ENCODE measurements at places on chromosomes 7 and 10. TPM values are rescaled to one million over a fixed set of nuclear protein-coding genes. Genes with fewer than 3 reads are reported as not detected.
A peak's percentile ranks its signal among the peaks of the same experiment; 100 is the strongest.

The DNAH11 gene
- under 0.01 TPM for total RNA-seq

The CNTNAP2 gene
- total RNA-seq: not detected

The CALCR gene
- total RNA-seq: not detected

The MBLAC1 gene
- total RNA-seq: 0.72 TPM

- DNase-seq: no peak
- H3K4me1 ChIP-seq: no peaks in the 10 kb centered on the region
- no peak overlapping the region for H3K4me3 ChIP-seq
- H3K27me3 ChIP-seq: no peaks in the 10 kb centered on the region
- H3K27ac ChIP-seq: no peak overlapping the region
Measured at GRCh38 chr7:81993186-81993585, 223.3 kb upstream of the HGF start.

DNA sequence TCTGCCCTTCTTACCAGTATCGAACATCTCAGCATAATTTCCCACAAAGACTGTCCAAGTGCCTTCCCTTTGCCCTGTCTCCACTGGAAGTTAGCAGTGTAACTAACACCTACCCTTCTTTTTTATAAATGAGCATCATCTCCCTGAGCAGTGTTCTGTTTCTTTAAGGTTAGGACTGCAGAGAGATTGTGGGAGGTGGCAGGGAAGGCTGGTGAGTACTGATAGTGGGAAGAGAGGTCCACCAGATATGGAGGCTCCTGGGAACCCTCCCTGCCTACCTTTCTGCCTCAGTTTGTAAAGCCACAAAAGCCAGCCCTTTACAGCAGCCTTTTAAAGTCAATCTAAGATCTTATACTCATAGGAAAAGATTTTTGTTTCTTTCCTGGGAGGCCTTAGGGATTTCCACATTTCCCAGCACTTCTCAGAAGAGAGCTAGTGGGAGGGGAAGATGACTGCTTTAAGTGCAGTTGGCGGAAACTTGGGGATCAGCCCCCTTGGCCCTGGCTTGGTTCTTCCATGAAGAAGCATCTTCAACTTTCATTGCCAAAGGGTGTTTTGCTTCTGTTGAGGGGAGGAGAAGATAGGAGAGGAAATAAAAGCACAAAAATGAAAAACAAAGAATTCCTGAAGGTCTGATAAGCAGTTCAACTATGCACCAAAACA lies 36.6 kb upstream of the CALD1 start:
- H3K27ac ChIP-seq: peak overlapping the region; percentile 95
- no peaks in the 10 kb centered on the region for H3K36me3 ChIP-seq
- H3K4me3 ChIP-seq: no peak overlapping the region

GRCh38 chr7:70763961-70764691 lies 367.8 kb upstream of the GALNT17 start:
- no peaks in the 10 kb centered on the region for H3K4me1 ChIP-seq
- H3K27me3 ChIP-seq: no peaks in the 10 kb centered on the region
- DNase-seq: no peak

DNA sequence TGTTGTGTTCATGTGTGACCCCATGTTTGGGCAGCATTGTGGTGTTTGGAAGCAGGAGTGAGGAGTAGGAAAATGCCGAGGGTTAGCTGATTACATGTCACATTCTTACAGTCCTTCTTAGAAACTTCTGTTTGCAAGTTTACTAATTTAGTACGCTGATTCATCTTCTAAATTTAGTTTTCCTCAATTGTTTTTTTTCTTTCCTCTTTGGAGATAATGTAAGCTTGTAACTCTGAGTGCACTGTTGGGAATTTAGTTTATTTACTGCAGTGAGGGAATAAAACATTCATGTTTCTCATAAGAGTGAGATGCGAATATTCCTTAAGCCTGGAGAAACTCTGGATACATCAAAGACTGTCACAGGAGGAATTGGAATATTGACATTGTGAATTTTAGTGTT lies 135.0 kb downstream of the NT5C2 start:
- peak; percentile 64 for DNase-seq
- H3K4me3 ChIP-seq: no peak overlapping the region
- no peaks in the 10 kb centered on the region for H3K27me3 ChIP-seq
- peaks cover 15% of the 10 kb centered on the region for H3K4me1 ChIP-seq

- peak overlapping the region; percentile 7 for H3K27ac ChIP-seq
- H3K4me1 ChIP-seq: peaks cover 74% of the 10 kb centered on the region
- H3K4me3 ChIP-seq: no peak overlapping the region
- DNase-seq: no peak
Measured at GRCh38 chr10:79181698-79182521, 113.1 kb downstream of the ZMIZ1 start.

DNA sequence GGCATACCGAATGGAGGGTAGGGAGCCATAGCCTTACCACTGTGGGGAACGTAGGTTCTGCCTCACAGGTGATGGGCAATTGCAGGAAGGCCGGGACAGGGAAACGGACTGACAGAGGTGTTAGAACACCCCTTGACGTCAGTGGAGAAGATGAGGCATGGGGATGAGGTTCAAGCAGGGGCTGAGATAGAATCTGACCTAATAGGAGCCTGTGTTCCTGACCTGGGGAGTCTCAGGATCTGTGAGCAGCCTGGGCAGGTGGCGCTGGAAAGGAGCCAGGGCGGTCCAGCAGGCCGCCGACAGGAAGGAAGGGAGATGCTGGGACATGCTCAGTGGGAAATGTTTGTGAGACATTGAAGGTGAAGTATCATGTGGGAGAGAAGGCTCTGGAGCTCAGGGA lies 109.4 kb downstream of the WDFY4 start:
- H3K4me1 ChIP-seq: no peaks in the 10 kb centered on the region
- no peak overlapping the region for H3K27ac ChIP-seq
- no peak overlapping the region for H3K4me3 ChIP-seq
- peaks cover 14% of the 10 kb centered on the region for H3K27me3 ChIP-seq
- DNase-seq: no peak

GRCh38 chr10:78716043-78716660 lies 352.6 kb upstream of the ZMIZ1 start:
- peaks cover 12% of the 10 kb centered on the region for H3K4me1 ChIP-seq
- DNase-seq: no peak
- no peaks in the 10 kb centered on the region for H3K36me3 ChIP-seq
- no peak overlapping the region for H3K27ac ChIP-seq

DNA sequence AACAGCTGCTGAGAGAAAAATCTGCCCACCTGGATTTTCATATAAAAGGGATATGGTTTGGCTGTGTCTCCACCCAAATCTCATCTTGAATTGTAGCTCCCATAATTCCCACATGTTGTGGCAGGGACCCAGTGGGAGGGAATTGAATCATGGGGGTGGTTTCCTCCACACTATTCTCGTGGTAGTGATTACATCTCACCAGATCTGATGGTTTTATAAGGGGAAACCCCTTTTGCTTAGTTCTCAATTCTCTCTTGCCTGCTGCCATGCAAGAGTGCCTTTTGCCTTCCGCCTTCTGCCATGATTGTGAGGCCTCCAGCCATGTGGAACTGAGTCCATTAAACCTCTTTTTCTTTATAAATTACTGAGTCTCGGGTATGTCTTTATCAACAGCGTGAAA lies 20.8 kb upstream of the MKI67 start:
- DNase-seq: no peak
- H3K4me3 ChIP-seq: no peak overlapping the region
- no peaks in the 10 kb centered on the region for H3K36me3 ChIP-seq
- H3K27me3 ChIP-seq: peaks cover 7% of the 10 kb centered on the region
- no peak overlapping the region for H3K27ac ChIP-seq
- H3K4me1 ChIP-seq: peaks cover 2% of the 10 kb centered on the region

- peaks cover 52% of the 10 kb centered on the region for H3K4me1 ChIP-seq
- no peak overlapping the region for H3K4me3 ChIP-seq
- peak overlapping the region; percentile 71 for H3K27ac ChIP-seq
- DNase-seq: no peak
- peaks cover 3% of the 10 kb centered on the region for H3K36me3 ChIP-seq
Measured at GRCh38 chr7:2811476-2812113, 32.5 kb downstream of the GNA12 start.

- no peaks in the 10 kb centered on the region for H3K36me3 ChIP-seq
- H3K27me3 ChIP-seq: no peaks in the 10 kb centered on the region
Measured at GRCh38 chr10:10403762-10404161, 613.9 kb upstream of the CELF2 start.

DNA sequence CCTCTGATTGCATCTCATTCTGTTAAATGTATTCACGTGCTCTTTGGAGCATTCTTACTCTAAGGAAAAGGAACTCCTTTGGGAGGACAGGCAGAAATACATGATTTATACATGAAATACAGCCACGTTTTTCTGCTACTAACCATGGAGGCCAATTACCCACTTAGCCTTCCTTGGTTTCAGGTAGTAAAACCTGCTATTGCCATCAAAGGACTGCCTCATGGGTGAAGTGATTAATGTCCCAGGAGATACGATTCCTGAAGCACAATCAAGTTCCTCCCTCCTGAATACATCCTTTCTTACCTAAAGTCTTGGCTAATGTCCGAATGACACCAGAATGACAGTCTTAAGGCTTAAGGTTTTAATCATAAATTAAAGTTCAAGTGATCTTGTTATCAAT lies 58.5 kb upstream of the PIK3CG start:
- peaks cover 4% of the 10 kb centered on the region for H3K27me3 ChIP-seq
- H3K27ac ChIP-seq: no peak overlapping the region
- H3K4me1 ChIP-seq: no peaks in the 10 kb centered on the region
- DNase-seq: no peak

GRCh38 chr7:114703677-114704076 lies 218.2 kb upstream of the MDFIC start:
- H3K27ac ChIP-seq: no peak overlapping the region
- H3K36me3 ChIP-seq: no peaks in the 10 kb centered on the region
- no peak overlapping the region for H3K4me3 ChIP-seq
- H3K27me3 ChIP-seq: no peaks in the 10 kb centered on the region
- H3K4me1 ChIP-seq: no peaks in the 10 kb centered on the region

DNA sequence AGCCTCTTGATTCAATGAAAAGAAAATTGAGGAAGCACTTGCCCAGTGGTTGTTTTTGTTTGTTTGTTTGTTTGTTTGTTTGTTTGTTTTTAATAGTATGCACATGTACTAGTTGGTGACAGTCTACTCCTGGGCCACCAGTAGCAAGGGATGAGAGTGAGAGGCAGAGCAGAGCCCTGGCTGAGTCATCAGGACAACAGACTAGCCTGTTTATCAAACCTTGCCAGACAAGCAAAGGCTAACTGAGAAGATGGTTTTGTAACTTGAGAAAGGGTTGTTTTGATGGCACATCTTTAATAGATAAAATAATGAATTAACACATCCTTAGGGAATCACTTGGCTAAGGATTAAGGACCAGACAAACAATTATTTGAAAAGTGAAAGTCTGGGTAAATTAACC lies 78.1 kb downstream of the INHBA start:
- H3K27ac ChIP-seq: no peak overlapping the region
- H3K27me3 ChIP-seq: no peaks in the 10 kb centered on the region
- peak; percentile 69 for DNase-seq
- H3K4me1 ChIP-seq: no peaks in the 10 kb centered on the region
- H3K4me3 ChIP-seq: no peak overlapping the region

GRCh38 chr10:100747456-100748230 lies 2.3 kb downstream of the PAX2 start:
- H3K27me3 ChIP-seq: peaks cover 92% of the 10 kb centered on the region
- H3K27ac ChIP-seq: no peak overlapping the region
- no peak overlapping the region for H3K4me3 ChIP-seq
- DNase-seq: no peak
- no peaks in the 10 kb centered on the region for H3K4me1 ChIP-seq

GRCh38 chr7:80039251-80039884 lies 95.3 kb upstream of the GNAI1 start:
- H3K27me3 ChIP-seq: no peaks in the 10 kb centered on the region
- H3K36me3 ChIP-seq: no peaks in the 10 kb centered on the region
- no peak overlapping the region for H3K4me3 ChIP-seq
- H3K27ac ChIP-seq: no peak overlapping the region

GRCh38 chr7:94429153-94429552 lies 34.5 kb downstream of the COL1A2 start:
- peaks cover 6% of the 10 kb centered on the region for H3K4me1 ChIP-seq
- peak overlapping the region; percentile 83 for H3K27ac ChIP-seq
- no peak overlapping the region for H3K4me3 ChIP-seq
- DNase-seq: peak; percentile 11

GRCh38 chr7:99290980-99291607 lies 18.5 kb downstream of the MYH16 start:
- H3K27me3 ChIP-seq: no peaks in the 10 kb centered on the region
- H3K27ac ChIP-seq: peak overlapping the region; percentile 34
- DNase-seq: peak; percentile 90
- no peaks in the 10 kb centered on the region for H3K36me3 ChIP-seq

DNA sequence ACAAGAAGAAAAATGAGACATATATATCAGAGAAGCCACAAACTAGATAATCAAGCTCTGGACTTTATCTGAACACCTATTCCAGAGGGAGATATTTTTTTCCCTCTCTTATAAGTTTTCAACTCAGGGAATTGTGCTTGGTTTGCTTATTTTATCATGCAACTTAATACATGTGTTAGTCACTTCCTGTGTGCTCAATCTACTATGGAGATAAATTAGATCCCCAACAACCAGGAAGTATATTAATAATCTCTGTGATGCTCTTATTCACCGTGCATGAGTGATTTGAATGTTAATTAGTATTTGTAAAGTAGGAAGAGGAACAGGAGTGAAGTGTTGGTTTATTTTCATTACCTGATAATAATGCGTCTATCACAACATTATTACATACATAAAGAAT lies 38.8 kb upstream of the ZNF365 start:
- peak; percentile 50 for DNase-seq
- H3K27me3 ChIP-seq: no peaks in the 10 kb centered on the region
- no peak overlapping the region for H3K4me3 ChIP-seq
- no peaks in the 10 kb centered on the region for H3K4me1 ChIP-seq
- H3K27ac ChIP-seq: no peak overlapping the region
- no peaks in the 10 kb centered on the region for H3K36me3 ChIP-seq

DNA sequence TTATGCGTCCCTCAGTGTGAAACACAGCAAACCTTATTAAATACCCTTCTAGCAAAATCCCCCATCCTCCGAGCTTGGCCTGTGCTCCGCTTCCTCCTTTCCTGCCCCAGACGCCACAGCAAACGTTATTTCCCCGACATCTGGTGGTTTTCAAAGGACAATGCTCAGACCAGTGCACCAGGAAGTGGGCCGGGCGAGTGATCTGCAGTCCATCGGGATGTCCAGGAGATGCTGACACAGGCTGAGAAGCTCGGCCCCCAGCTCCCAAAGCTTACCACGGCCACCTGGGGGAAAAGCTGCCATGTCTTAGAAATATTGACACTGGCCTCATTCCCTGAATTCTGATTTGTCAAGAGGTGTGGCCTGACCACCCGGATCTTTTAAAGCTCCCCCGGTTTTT lies 129.5 kb downstream of the PTPRN2 start:
- H3K27ac ChIP-seq: no peak overlapping the region
- no peaks in the 10 kb centered on the region for H3K4me1 ChIP-seq
- H3K4me3 ChIP-seq: no peak overlapping the region
- no peaks in the 10 kb centered on the region for H3K36me3 ChIP-seq
- no peak for DNase-seq

DNA sequence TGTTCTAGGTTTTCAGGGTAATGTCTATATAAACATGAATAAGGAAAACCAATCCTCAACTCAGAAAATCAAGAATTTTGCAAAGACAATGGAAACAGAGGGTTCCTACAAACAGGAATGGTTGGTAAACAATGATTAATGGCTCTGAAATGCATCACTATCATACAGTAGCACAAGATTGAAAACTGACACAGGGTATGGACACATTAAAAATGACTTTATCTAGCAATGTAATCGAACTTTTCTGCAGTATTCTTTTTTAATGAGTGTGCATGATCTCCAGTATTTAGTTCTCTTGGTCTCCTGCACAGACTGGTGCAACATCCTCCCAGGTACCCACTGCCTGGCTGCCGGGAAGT lies 15.9 kb downstream of the GRB10 start:
- no peaks in the 10 kb centered on the region for H3K27me3 ChIP-seq
- no peaks in the 10 kb centered on the region for H3K4me1 ChIP-seq
- no peak overlapping the region for H3K4me3 ChIP-seq

Data from IMR-90 (cell line).